Stimulated activated naive B cell treated with anti-CD40 and anti-IgM and Interleukin-4, amounts not matched to agents 10 μg/mL and 1 μg/mL and 100 μg/mL, for 72 hours (primary cell): ENCODE measurements at places on chromosomes 12 and 14.

- DNase-seq = no peak
Measured at GRCh38 chr14:47454025-47454424, 221.4 kb downstream of the MDGA2 start.

DNA sequence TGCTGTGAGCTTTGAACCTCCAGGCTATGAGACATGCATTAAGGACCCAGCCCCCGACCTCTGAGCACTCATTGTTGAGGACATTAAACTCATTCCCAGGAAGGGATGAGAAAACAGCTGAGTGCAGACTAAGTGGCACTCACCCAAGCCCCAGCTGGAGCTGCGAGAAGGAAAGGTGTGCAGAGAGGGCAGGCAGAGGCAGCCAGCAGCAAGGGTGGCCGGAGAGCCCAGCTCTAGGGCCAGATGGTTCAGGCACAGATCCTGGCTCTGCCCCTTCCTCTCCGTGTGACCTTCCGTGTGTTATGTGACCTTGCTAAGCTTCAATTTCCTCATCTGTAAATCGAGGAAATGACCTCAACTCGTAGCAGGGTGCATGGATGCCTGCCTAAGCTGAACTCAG is 3.7 kb downstream of the TSPAN11 start:
- no peak for DNase-seq

DNA sequence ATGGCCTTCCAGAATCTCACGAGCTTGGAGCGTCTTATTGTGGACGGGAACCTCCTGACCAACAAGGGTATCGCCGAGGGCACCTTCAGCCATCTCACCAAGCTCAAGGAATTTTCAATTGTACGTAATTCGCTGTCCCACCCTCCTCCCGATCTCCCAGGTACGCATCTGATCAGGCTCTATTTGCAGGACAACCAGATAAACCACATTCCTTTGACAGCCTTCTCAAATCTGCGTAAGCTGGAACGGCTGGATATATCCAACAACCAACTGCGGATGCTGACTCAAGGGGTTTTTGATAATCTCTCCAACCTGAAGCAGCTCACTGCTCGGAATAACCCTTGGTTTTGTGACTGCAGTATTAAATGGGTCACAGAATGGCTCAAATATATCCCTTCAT is 92.2 kb downstream of the FLRT2 start:
- DNase-seq = no peak

DNA sequence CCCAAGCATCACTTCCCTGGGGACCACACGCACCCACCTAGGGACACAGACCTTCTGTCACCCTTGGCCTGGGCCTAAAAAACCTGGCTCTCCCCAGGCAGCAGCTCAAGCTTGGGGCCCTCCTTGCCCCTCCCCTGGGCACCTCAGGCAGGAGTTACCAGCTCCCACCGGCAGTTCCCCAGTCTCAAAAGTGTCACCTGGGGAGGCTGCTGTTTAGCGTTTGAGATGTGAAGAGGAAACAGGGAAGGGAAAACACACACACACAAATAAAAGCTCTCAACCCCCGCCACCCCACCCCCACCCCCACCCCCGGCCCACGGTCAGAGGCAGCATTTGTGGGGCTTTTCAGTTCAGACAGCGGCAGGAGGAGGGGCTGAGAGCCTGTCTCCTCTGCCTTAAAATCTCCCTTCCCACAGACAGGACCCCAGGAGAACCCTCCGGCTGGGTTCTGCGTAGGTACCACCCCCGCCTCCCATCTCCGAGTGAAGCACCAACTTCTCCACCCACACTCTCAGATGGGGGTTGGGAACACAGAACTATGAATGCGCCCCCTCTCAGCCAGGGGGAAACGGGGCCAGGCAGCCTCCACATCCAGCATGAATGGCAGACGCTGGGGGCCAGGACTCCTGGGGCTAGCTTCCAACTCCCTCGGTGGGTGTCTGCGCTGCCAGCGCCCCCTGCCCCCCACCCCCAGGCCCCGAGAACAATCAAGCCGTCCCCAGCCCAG is 3.0 kb downstream of the NCOR2 start:
- DNase-seq = no peak

GRCh38 chr12:53090105-53090504 is 7.4 kb upstream of the IGFBP6 start:
- no peak for DNase-seq

DNA sequence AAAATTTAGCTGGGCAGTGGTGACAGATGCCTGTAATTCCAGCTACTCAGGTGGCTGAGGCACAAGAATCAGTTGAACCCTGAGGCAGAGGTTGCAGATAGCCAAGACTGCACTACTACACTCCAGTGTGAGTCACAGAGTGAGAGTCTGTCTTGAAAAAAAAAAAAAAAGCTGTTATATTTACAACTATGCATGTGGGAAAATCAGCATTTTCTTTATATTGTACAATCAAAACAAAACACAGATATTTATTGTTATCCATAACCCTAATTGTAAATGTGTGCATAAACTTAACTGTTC is 12.5 kb downstream of the C1R start:
- DNase-seq = no peak

DNA sequence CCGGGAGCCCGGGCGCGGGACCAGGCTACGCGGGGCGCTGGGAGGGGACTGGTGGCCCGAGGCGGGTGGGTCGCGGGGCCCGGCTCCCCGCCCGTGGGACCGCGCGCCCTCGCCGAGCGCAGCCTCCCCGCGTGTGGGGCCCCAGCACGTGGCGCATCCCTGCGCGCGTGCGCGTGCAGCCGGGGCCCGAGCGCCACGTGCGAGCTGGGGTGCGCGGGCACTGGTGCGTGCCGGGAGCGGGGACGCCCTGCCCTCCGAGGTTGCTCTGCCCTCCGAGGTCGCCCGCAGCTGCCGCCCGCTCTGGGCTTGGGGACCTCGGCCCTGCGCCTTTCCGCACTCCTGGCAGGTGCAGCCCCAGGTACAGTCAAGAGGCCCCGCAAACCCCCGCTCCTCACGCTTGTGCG is 365 bp upstream of the CCDC88C start:
- no peak for DNase-seq

DNA sequence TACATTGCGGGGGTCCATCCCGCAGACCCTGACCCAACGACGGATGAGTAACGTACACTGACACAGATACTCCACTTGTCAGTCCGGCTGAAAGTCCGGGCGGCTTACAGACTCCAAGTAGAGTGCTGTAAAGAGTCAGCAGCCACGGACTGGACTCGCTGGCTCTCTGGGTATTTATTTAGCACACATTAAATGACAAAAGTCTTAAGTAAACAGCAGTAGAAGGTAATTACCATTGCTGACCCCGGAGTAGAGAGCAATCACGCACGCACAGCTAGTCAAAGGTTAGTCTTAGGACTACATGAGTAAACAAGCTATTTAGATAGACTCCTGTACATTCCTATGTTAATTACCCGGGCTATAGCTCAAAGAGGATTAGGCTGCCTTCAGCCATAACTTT is 780.9 kb downstream of the RPS29 start:
- DNase-seq = no peak

DNA sequence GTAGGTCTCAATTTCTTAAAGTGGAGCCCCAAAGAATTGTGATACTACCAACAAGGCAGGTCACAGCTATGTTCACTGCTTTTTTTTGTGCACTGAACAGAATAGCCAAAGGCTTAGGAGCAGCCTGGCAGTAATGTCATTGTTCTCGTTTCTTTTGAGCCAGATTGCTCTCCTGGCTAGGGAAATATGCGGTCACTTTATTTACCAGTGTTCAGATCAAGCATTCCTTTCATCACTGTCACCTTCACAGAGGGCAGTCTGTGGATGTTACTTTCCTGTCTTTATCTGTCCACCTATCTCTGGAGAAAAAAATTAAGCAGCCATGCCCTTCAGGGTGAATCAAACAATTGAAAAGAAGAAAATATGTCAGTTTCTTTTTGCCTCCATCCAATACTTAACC is 159.6 kb downstream of the BTG1 start:
- no peak for DNase-seq

DNA sequence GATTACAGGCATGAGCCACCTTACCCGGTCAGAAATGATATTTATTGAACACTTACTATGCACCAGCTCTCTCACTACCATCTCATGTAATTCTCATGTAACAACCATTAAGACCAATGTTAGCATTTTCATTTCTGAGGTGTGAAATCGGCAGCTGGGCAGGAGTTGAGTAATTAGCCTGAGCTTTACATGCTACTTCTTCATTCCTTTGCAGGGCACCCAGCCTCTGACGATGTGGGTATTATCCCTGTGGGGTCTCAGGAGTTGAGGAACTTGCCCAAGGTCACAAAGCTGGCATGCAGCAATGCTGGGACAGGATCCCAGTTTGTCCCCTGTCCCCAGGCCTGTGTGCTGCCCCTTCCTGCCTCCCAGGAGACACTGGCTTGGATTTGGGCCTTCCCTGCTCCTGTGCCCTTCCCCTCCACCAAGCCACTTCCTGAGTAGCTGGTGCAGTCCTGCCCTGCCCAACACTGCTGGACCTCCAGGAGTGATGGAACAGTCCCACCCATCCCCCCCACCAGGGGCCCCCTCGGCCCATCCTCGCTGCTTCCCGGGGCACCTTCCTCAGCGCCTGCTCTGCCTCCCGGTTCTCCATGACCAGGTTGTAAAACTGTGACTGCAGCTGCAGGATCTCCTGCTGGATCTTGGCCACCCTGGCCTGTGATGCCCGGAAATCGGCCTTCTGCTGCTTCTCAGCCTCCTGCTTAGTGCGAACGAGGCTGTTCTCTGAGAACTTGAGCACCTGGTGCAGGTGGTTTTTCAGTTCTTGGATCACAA is 14.7 kb downstream of the RITA1 start:
- DNase-seq = no peak

DNA sequence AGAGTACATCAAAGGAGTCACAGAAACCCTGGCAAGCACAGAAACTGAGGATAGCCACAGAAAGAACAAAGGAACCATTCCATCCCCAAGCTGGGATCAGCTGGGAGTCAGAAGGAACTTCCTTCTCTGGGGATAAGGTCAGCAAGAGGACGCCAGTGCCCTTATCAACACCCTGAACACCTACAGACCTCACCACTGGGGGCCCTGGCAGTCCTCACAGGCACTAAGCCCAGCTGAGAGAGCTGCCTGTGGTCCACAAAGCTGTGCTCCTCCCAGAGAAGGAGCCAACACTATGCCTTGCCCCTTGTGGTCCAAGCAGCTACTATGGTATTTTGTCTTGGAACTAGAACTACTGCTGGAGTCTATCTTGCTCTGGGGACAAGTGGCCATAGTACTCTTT is 171.1 kb upstream of the CCDC196 start:
- no peak for DNase-seq

GRCh38 chr12:114286145-114286544 is 119.8 kb downstream of the TBX5 start:
- DNase-seq = no peak

GRCh38 chr12:66624806-66625205 is 54.1 kb downstream of the GRIP1 start:
- DNase-seq = no peak

DNA sequence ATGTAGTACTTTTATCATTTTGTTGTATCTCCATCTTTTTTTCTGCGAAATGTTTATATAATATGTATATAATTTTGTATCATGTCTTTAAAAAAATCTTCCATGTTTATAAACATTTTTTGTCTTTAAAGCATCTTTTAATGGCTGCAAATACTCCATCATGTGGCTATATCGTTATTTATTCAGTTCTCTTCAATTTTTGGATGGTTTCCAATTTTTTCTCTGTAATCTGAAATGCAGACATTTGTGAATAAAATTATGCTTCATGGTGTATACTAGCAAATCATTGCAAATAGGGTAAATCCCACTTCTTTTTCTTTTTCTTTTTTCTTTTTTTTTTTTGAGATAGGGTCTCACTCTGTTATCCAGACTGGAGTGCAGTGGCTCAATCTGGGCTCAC is 54.0 kb downstream of the CPSF2 start:
- no peak for DNase-seq

DNA sequence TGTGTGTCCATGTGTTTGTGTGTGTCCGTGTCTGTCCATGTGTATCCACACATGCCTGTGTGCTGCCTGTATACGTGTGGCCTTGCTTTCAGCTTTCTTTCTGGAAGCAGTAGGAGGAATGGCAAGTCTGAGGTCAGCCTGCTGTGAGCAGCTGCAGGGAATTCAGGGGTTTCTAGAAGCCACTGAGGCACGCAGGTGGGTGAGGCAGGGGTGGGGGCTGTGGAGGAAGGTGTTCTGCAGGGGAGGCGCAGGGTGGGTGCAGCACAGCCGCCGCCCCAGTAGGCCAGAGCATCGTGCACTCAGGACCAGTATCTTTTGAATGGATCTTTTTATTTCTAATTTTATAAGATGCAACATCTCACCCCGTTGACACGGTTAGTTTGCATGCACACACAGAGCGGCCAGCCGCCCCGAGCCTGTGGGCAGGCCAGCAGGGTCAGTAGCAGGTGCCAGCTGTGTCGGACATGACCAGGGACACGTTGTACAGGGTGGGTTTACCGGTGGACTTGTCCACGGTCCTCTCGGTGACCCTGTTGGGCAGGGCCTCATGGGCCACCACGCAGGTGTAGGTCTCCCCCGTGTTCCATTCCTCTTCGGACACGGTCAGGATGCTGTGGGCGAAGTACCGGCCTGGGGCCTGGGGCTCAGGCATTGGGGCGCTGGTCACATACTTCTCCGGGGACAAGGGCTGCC is 327.7 kb downstream of the TMEM121 start:
- DNase-seq = no peak

- no peak for DNase-seq
Measured at GRCh38 chr14:83779266-83779665, 1750.7 kb upstream of the FLRT2 start.

- no peak for DNase-seq
Measured at GRCh38 chr12:115194448-115194847, 510.5 kb upstream of the TBX3 start.

DNA sequence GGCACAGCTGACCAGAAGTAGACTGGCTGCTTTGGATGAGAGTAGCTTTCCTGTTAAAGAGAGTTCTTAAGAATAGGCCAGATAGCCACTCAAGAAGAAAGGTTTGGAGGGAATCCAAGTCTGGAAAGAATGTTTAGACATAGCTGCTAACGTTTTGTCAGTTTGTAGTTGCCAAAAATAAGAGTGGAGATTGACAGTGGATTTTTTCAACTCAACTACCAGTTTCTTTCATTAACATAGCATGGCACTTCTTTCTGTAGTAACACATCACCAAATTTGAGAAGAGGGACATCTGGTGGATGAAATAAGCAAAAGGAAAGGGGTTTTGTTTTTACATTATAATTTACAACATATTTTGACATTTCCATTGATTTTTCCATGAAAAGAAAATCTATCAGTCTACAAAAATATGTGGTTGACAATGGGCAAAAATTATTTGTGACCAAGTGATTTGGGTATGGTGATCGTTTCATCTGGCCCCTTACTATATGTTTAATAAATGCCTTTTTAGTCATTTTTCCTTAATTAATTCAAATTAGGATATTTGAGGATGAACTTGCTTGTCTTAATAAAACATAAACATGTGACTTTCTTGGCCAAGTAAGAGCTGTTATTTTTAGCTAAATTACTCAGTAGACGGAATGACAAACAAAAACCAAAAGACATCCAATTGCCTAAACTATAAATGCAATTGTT is 71.1 kb downstream of the PTPRR start:
- no peak for DNase-seq
